DMS 273 treated with DMSO at 0.1 percent for 48 hours (cell line): ENCODE measurements at places on chromosomes 1 and 21.

GRCh38 chr1:168335500-168335899, 54.8 kb downstream of the TBX19 start:
- no peak for DNase-seq

DNA sequence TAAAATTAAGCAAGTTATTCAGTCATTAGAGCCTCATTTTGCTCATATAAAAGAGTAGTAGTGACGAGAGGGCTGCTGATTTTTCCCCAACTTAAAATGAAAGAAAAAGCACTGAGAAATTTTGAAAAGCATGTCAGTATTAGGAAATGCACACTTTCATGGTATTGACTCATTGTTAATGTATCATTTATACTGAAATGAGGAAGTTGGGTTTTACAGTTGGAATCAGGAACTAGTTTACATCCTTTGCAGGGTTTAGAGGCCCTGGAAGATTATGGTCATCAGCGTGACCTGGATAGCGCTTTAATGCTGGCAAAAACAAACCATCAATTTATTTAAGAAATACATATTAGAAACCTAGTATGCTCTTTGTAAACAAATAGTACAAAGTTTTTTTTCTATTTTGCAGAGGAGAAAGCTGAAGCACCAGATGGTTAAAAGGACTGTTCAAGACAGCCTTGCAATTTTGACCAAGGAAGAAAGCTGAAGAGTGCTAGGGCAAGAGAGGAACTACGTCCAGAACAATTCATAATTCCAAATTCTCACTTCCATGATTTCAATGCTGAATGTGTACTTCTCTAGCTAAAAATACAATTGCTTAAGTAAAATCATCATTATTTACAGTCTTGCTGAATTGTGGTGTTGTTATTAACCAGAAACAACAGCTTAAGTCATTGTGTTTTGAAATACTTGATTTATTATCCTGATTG, 94.8 kb upstream of the SGIP1 start:
- DNase-seq: no peak

DNA sequence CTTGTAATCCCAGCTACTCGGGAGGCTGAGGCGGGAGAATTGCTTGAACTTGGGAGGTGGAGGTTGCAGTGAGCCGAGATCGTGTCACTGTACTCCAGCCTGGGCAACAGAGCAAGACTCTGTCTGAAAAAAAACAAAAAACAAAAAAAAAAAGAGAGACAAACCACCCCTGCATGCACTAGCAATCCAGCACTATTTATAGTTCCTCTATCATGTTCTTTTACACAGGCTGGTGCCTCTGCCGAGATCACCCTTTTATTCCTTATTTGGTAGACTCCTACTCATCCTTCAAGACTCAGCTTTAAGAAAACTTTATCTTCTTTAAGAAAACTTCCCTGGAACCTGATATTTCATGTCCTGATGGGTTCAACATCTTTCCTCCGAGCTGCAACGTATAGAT, 10.8 kb downstream of the FMO5 start:
- DNase-seq: no peak

DNA sequence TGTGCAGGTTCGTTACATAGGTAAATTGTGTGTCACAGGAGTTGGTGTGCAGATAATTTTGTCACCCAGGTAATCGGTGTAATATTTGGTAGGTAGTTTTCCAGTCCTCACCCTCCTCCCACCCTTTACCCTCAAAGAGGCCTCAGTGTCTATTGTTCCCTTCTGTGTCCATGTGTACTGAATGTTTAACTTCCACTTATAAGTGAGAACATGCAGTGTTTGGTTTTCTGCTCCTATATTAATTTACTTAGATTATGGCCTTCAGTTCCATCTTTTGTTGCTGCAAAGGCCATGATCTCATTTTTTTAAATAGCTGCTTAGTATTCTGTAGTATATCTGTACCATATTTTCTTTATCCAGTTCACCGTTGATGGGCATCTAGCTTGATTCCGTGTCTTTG, 87.3 kb downstream of the RPS6KC1 start:
- no peak for DNase-seq

- peak; percentile 38 for DNase-seq
Observed at GRCh38 chr1:31216016-31216415, 23.7 kb downstream of the NKAIN1 start.

GRCh38 chr1:9680828-9681227, 29.3 kb downstream of the PIK3CD start:
- DNase-seq: no peak

DNA sequence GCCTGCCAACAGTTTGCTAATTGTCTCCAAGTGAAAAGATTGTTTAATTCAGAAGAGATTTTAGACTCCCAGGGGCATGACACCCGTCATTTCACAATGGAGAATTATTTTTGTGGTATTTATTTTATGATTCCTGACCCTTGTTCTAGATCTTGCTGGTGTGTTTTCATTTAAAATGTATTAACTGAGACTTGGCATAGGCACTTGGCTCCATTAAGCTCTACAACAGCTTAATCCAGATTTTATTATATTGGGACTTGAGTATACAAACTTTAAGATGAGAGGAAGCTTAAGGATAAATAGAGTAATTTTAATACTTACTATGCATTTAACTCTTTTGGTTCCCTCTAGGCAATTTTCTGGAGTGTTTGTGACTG, 101.3 kb upstream of the KCNE2 start:
- no peak for DNase-seq

DNA sequence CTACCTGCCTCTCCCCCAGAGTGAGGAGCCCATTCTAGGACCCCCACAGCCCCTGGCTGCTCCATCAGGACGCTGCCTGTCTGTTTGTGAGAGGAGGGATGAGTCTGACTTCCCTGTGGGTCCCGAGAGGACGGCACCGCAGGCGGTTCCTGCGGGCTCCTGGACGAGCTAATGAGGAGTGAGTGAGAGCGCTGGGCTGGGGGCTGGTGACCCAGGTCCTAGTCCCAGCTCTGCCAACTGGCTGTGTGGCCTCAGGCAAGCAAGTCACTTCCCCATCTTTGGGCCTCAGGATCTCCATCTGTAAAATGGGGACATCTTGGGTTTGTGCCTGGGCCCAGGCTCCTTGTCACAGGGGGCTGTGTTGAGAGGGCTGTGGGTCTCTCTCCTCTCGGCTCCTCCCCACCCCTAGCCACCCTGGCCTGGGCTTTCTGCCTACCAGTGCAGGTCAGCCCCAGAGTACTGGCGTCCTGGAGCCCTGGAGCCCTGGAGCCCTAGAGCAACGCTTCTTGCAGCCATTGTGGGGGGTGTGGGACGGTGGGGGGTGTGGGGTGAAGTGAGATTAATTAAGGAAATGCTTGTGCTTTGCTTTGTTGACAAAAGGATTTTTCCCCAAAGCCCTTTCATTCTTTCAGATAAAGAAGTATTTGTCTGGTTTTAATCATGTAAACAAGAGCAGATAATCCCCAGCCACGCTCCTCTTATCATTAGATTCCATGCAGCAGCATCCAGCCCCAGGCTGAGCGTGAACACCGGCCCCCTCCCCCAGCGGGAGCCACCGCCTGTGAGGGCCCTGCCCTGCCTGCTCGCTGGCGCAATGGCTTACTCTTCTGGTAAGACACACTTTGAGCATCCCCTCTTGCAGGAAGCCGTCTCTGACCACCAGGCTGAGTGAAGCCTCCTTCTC, 26.8 kb downstream of the SLC1A7 start:
- no peak for DNase-seq

DNA sequence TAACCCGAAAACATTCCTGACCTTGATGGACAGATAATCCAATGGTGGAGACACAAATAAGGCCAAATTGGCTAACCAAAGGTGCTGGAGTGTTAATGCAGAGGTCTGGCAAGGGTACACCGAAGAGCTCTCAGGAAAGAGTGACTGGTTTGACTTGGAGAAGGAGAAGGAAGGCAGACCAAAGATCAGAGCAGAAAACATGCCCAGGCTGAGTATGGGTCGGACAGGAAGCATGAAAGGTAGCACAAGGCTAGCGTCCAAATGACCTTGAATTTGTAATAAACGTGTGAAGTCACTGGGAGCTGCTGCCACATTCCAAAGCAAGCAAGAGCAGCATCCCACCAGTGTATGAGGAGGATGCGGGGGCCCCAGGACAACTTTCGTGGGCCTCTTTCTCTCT, 45.7 kb downstream of the APP start:
- DNase-seq: no peak

- peak; percentile 35 for DNase-seq
Observed at GRCh38 chr1:226433341-226433720, 25.4 kb upstream of the PARP1 start.

- DNase-seq: no peak
Observed at GRCh38 chr1:89581859-89582258, 51.1 kb upstream of the LRRC8C start.

- no peak for DNase-seq
Observed at GRCh38 chr1:66533804-66534740, at the start of gene SGIP1. Gene SGIP1 (plus strand): TSS chr1:66534153. CDS start chr1:66534359, 206 bp downstream.

- no peak for DNase-seq
Observed at GRCh38 chr1:12626888-12627287, 8.9 kb upstream of the DHRS3 start.

DNA sequence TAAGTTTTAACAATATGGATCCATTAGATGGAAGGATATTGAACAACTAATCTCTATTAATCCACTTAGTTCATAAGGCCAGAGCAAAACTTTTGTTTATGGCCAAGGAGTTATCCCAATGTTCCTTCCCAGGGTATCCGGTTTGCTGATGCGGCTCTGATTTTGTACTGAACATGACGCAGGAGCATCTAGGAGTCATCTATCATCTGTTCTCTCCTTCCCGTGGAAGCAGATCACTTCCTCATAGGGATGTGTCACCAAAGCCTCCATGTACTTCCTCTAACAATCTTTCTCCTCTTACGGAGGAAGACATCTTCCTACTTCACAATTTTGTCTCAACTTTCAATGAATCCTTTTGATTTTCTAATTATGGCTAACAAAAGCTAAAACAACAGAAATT, 206.6 kb downstream of the APP start:
- no peak for DNase-seq

DNA sequence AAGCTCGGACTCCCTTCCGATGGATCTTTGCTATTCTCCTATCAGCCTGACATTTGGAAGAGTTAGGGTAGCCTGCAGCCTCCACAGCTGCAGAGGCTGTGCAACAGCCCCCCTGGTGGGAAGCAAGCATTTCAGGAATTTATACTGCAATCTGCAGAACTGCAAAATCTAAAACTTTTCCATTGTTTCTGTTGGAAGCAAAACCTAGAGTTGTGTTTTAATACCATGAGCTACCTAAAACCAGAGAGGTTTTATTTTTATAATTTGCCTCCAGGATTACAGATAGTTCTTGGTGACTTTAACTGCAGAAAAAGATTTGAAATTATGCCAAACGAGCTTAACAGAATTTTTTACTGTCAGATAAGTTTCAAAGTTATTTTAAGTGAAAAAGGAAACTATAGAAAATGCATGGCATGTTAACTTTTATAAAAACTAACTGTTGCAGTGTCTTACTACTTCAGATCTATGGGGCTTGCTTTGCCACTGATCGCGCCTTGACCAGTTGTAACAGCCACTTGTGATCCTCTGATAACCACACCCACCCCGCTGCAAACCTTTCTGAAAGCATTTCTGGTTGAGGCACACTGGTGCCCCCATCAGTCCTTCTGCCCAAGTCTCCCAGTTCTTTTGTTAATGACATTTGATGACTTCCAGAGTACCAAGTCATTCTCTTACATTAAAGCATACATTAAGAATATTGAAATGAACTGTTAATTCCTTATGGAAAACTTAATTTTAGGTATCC, 64.8 kb downstream of the PRDM2 start:
- DNase-seq: no peak
